Mucosa of gallbladder (tissue), 1 donor: ENCODE measurements at places on chromosomes 13 and 19. TPM values are rescaled to one million over a fixed set of nuclear protein-coding genes. Genes with fewer than 3 reads are reported as not detected.

GRCh38 chr13:90700340-90700739 is 647.1 kb upstream of the MIR17HG start:
- DNase-seq: no peak

GRCh38 chr19:35644987-35645679 is 3.0 kb upstream of the COX6B1 start:
- peak; percentile 70 for DNase-seq

DNA sequence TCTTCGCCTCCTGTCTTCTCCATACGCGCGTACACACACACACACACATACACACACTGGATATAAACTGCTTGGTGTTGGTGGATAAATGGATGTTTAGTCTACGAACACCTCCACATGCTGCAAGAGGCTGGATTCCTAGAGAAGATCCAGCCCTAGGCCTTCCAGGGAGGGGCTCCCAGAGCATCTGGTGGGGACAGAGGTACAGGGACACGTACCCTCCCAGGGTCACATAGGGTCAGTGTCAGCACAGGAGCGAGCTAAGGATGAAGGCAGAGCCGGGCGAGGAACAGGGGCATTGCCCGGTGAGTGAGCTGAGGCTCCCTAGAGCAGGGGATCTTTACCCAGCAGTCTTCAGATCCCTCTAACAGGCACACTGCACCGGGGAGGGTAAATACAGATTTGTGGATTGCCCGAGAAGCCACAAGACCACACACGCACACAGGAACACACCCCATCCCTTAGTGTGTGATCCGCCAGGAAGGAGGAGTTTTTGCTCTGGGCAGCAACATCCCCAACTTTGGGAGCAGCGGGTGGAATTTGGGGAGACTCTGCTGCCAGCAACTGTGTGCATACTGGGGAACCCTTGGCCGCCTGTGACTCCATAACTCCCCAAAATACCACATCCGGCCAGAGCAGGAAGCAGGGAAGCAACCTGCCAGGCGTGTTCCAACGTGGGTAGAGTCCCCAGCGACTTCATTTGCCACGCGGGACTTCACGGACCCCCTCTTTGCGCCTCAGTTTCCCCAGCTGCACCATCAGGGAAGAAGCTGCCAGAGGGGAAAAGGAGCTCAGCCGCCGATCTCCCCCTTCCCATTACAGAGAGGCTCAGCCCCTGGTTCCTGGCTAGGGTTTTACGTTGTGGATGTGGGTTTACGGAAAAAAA is 5.8 kb upstream of the TLE2 start:
- peak; percentile 20 for DNase-seq

DNA sequence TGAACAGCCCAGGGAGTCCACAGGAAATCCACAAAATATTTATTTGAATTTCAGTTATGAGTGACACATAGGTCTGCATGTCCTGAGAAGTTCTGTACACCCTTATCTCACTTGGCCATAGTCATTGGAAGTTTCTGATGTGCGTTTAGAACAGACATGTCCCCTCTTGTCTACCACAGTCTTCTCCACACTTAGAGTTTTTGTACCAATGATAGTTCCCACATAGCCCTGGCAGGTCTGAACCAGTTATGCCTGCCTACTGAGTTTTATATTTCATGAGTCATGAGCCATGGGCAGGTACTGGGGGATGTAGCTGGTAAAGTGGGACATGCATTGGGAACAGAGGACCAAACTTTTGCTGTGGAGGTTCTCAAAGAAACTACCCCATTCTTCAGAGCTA is 11.3 kb downstream of the ZNF132 start:
- no peak for DNase-seq

GRCh38 chr13:100899720-100900316 is 225.2 kb upstream of the TMTC4 start:
- no peak for DNase-seq

- DNase-seq: peak; percentile 59
Measured at GRCh38 chr19:2969104-2969504, 8.3 kb upstream of the TLE6 start.

DNA sequence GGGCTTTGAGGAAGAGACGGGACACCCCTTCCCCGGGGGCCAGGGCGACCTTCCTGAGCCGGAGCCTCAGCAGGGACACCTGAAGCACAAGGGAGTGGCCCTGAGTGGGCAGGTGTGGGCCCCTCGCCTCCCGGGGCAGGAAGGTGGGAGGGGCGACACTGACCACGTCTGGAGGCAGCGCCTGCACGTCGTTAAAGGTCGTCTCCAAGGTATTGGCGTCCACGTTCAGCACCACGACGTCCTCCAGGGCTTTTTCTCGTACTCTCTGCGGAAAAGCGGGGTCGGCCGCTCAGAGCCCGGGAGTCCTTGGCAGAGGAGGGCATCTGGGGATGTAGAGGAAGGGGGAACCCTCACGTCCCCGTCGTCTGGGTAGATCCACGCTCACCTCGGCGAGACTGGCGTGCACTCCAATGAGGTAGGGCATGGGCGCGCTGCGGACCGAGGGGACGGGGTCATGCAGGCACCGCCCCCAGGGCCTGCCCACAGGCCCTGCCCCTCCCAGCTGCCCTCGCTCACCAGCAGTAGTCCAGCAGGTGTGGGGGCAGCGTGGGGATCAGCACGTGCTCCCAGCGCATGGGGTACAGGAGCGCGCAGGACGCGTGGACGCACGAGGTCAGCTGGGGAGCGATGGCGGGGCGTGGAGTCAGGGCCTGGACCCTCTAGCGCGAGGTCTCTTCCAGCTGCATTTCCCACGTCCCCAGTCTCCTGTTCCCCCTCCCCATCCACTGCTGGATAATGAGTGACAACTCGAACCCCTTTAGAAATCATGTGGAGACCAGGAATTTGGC is 6.1 kb downstream of the DENND1C start:
- no peak for DNase-seq

DNA sequence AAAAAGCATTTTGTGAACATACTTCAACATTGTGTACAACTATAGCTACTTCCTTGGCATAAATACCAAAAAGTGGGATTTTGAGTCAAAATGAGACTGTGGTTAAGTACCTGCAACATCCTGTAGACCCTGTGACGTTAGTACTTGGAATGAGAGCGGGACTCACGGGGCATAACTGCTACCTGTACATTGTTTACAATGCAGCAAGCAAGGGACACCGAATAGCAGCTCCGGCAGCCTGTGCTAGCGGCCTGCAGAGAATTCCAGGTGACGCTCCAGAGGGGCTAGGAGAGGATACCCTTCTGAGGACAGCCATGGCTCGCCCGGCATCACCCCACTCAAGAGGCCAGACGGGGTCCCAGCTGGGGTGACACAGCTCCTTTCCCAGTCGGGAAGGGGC is 824 bp upstream of the ZNF331 start:
- DNase-seq: no peak

- no peak for DNase-seq
Measured at GRCh38 chr13:60273971-60274527, 110.3 kb upstream of the DIAPH3 start.

GRCh38 chr13:23752111-23753001 is 136.8 kb downstream of the MIPEP start:
- no peak for DNase-seq

DNA sequence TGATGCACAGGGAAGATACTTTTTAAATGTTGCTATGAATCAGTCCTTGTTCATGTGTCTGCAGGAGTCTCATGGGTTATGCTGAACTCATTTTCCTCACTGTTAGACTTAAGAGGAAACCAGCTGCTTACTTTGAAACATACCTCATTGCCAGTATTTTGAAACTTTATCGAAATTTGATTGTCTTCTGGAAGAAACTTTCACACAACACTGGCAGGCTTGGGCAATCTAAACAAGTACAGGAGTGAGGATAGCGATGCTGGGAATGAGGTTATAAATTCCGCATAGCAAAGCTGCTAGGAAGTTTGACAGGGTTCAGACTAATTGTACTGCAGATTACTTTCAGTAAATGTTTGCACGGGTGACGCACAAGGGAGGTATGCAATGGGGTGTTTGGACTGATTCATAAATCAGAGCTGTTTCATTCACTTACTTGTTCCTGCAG is 245.7 kb downstream of the DNAJC15 start:
- DNase-seq: peak; percentile 65

DNA sequence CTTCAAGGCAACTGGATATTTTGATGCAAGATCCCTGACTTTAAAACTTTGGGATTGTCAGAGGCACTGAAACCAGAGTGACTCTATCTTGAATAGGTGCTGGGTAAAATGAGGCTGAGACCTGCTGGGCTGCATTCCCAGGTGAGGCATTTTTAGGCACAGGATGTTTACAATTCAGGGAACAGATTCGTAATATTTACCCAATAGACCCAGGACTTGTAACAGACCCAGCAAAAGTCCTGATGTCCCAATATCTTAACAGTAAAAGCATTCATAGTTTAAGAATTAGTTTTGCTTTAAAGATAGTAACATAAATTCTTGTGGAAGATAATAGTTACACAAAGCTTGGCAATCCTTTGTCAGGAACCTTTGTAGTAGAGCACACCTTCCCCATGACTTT is 166.2 kb downstream of the FGF14 start:
- DNase-seq: no peak

- no peak for DNase-seq
Measured at GRCh38 chr13:29154390-29154789, 334.3 kb downstream of the MTUS2 start.

DNA sequence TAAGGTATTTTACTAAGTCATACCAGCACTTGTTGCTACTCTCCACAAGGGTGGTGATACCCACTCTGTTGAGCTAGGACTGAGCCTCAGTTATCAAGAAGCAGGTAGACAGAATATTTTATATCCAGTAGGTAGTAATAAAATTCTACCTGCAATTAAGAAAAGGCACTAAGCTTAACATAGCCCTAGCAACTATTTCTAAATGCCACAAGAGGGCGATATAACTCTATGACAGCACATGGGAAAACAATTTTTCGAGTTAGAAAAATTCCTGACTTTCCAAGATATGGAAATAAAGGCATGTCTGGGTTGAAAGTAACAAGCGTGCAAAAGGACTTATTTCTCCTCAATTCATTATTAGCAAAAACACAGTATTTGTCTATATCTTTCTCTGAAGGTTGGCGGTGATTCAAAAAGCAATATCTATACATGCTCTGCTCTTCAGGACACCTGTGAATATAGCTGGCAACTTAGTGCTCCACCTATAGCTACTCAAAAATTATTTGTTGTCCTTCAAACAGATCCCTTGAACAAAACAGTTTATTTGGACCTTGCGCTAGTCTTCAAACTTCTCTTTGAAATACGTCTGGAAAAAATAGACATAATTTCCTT is 14.7 kb downstream of the CCDC169 start:
- no peak for DNase-seq

DNA sequence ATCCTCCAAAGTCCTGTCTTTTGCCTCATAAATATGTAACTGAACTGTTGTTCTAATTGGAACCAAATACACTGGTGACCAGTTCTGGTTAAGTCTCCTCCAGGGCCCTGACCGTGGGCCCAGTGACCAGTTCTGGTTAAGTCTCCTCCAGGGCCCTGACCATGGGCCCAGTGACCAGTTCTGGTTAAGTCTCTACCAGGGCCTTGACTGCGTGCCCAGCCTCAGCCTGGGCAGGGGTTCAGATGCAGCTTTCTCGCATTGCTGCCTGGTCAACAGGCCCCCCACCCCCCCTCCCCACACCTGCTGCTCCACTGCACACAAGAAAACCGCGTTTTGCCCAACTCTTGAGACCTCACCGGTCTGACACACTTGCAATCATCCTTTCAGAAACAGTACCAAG is 3.8 kb upstream of the GRTP1 start:
- DNase-seq: no peak

DNA sequence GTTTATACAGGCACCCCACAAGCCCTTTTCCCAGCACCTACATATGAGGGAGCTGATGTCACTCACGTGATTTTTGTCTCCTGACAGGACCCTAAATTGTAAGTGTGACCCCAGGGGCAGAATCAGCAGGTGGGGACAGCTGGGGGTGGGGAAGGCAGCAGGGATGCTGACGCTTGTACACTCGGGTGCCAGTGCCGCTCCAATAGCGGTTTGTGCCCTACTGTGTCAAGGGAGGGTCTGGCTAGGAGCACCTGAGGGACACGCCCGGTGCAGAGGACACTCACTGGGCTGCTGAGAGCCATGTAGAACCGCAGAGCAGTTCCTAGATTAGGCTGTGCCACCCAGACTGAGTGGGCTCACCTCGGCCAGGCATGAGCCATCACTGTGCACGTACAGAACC is 81.3 kb downstream of the SCGB2B2 start:
- DNase-seq: no peak

- peak; percentile 52 for DNase-seq
Measured at GRCh38 chr19:47778954-47779351, 450 bp downstream of the SELENOW start.

- no peak for DNase-seq
Measured at GRCh38 chr19:5394551-5395505, 54.2 kb upstream of the PTPRS start.

DNA sequence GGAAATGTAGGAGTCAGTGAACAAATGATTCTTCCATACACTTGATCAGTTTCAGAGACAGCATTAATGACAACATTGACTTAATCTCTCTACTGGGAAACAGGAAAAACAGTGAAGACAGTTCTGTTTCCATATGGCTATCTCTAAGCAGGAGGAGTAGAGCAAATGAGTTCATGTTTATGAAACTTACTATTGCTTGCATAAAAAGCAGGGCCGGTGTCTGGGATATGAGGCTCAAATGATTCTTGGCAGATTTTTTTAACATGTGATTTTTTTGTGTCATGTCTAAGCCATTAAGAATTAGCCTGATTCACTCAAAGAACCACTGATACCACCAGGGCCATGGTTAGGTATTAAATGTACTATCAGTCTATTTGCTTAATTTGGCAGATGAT is 141.9 kb downstream of the SLC7A1 start:
- no peak for DNase-seq

DNA sequence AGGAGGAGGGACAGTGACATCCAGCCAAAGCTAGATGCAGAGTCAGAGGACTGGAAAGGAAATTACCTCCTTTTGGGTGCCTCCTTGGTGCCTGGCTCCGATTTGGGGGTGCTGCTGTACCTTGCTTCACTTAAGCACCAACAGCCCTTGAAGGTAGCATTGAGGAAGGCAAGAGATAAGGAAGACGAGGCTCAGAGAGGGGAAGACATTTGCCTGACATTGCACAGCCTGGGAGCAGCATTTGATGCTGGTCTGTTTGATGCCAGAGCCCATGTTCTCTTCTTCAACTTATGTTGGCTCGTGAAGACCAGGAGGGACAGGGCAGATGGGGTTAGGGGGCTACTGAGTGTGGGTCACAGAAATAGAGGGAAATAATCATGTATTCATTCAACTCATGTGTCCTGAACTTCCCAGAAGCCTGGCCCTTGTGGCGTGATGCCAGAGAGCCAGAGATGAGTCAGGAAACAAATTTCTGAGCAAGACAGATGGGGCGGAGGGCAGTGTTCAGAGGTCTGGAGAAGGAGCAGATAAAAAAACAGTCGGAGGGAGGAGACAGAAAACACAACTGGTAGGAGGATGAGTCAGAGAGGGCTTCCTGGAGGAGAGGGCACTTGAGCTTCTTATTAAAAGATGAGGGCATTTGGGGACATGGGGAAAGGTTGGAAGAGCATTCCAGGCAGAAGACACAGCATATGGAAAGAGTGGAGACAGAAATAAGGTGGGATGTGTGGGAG is 3.0 kb upstream of the C19orf81 start:
- no peak for DNase-seq

GRCh38 chr19:45136507-45137178 is 24.1 kb downstream of the NKPD1 start:
- no peak for DNase-seq

The PPP2R1A gene
- 286 TPM for total RNA-seq

The PLIN4 gene
- 36.4 TPM for total RNA-seq

The ADGRE2 gene
- 5.1 TPM for total RNA-seq

The ZNF100 gene
- 7.6 TPM for total RNA-seq

The COL5A3 gene
- total RNA-seq: 5.9 TPM

The TMEM221 gene
- 0.37 TPM for total RNA-seq

The FREM2 gene
- total RNA-seq: 16.0 TPM

The RNF113B gene
- total RNA-seq: not detected

The CDKN2D gene
- 6.2 TPM for total RNA-seq

The AMH gene
- total RNA-seq: 5.1 TPM

The NOVA2 gene
- 3.1 TPM for total RNA-seq

The ZNF136 gene
- total RNA-seq: 8.8 TPM

The MLLT1 gene
- 67.5 TPM for total RNA-seq
